ENCODE measurements at places on chromosomes 7 and 10. TPM values are rescaled to one million over a fixed set of nuclear protein-coding genes. Genes with fewer than 3 reads are reported as not detected.

NODAL gene
- not detected for total RNA-seq

ABCC2 gene
- total RNA-seq: 11.7 TPM

CPED1 gene
- total RNA-seq: 27.6 TPM

MEOX2 gene
- total RNA-seq: 95.9 TPM

RBP3 gene
- total RNA-seq: not detected

CHRM2 gene
- total RNA-seq: not detected

INHBA gene
- total RNA-seq: 8.6 TPM

GRCh38 chr10:71314028-71314693 lies 4.9 kb upstream of the SLC29A3 start:
- no peak for DNase-seq

- no peak for DNase-seq
These were observed 185.3 kb downstream of the RPS24 start for GRCh38 chr10:78218798-78219490.

DNA sequence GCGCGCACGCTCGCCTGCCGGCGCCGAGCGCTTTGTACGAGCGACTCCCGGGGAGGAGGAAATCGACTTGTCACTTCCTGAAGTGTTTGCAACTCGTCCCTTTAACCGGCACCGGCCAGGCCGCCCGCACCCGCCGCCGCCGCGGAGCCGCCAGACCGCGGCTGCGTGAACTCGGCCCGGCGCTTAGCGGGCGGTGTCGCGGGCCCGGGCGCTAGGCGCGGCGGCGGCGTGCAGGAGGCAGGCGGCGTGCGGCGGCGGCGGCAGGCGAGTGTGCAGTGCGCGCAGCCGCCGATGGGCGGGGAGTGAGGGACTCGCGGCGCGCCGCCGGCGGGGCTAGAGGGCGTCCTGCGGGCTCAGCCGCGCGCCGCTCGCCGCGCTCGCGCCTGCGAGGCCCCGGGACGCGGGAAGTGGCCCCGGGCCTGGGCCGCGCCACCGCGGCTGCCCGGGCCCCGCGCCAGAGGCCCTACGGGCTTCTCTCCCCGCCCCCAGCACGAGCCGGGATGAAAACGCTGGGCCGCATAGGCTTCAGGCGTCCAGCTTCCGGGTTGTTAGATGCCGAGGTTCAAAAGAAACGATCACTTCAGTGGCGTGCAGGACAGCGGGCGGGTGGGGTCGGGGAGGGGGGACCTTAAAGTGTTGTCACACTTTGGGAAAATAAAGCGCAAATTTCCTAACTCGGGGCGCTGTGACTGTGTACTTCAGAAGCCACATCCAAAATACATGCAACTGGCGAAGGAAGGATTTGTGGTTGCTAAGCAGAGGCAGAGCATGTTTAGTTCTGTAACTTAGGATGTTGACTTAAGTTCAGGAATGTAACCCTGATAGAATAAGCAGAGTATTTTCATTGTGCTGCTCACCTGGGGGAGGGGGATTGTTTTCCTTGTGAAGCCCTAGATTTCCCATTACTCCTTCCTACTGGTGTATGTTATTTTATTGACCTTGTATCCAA lies at the start of gene FAM53B:
Gene FAM53B, minus strand, starts transcription at position 277 of the 949 bp plus-strand sequence. CDS start 37,665 bp downstream, outside the sequence.
- DNase-seq: peak; percentile 70

DNA sequence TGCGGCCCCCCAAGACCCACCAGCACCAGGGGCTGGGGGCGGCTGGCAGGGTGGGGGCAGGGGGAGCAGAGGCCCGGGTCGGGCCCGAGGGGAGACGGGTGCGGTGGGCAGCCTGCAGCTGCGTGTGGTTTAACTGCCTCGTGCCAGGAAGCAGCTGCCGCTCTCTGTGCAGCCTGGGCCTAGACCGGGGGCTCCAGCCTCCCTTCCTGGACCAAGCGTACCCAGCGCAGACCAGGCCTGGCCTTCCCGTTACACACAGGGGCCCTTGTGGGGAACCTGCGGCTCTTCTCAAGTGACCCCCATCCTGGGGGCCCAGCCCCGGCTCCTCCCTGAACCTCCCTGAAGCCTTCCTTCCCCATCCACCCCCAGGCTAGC lies 6.6 kb upstream of the INTS1 start:
- no peak for DNase-seq

GRCh38 chr10:128576336-128576735 lies 450.1 kb upstream of the MKI67 start:
- no peak for DNase-seq

DNA sequence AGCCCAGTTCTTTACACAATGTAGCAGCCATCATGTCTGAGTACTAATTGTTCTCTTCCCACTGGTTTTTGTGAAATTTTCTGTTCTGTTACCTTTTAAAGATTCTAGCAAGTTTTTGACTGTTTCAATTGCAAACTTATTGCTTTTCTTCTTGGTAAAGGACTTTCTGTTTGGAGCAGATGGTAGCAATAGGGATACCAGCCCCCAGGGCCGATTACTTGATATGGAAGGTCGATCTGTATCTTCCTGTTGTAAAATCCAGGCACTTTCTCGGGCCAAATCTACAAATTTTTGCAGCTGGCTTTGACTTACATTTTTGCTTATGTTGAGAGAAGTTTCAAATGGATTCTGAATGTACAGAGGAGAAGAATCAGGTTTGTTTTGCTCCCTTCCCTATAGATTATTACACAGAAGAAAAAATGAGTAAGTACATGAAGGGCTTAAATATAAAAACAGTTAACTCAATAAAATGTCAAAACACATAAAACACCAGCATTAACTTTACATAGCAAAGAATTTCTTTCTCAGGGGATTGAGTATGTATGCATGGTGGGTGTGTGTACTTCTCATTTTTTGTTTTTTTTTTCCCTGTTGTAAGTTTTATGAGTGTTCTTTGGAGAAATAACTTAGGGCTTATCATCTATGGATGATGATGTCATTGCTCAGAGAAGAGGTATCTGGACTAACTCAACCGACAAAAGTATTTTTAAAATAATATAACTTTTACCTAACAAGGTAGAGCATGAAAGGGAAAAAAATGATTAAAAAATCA lies 35.3 kb downstream of the MTPAP start:
- DNase-seq: no peak

DNA sequence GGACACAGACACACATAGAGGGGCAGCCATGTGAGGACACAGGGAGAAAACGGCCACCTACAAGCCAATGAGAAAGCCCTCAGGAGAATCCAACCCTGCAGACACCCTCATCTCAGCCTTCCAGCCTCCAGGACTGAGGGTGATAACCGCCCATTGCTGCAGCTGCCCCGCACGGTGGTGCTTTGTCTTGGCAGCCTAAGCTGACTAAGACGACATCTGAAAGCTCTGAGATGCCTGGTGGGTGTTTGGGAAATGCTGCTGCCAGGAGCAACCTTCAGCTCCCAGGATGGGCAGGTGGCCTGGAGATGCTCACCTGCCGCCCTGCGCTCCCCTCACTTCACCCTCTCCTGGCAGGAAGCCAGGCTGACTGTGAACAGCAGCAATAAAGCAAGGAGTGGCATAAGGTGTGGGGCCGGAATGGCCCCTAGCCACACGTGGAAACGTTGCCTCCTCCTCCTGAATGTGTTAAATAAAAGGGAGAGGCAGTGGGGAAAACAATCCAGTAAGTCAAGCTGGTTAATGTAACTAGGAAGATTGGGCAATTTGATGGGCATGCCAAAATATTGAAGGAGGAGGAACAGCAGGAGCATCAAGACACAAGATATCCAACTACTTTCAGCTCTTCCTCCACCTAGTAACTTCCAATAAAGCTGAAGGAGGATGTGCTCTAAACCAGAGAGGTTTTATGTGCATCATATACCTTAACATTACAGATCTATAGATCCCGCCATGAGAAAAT lies 121.5 kb downstream of the TNS3 start:
- DNase-seq: no peak

- DNase-seq: no peak
These were observed 205.2 kb downstream of the GLRX3 start for GRCh38 chr10:130341356-130341755.

- DNase-seq: peak; percentile 31
These were observed 15.0 kb downstream of the TAS2R60 start for GRCh38 chr7:143458263-143458662.

GRCh38 chr10:71390461-71390835 lies 6.3 kb upstream of the CDH23 start:
- no peak for DNase-seq

GRCh38 chr7:51316666-51317581 lies at the start of gene COBL:
COBL (minus strand) TSS chr7:51316809; CDS start chr7:51316633, 176 bp downstream.
- no peak for DNase-seq

GRCh38 chr7:10536561-10536960 lies 437.1 kb upstream of the PHF14 start:
- DNase-seq: no peak

- DNase-seq: no peak
These were observed 221.1 kb upstream of the TCF7L2 start for GRCh38 chr10:112728997-112729396.

GRCh38 chr10:35442028-35442427 lies 105.7 kb downstream of the CCNY start:
- DNase-seq: no peak

GRCh38 chr7:41975849-41976248 lies 261.2 kb downstream of the GLI3 start:
- DNase-seq: no peak
